ENCODE measurements at places on chromosomes 3 and 15.

DNA sequence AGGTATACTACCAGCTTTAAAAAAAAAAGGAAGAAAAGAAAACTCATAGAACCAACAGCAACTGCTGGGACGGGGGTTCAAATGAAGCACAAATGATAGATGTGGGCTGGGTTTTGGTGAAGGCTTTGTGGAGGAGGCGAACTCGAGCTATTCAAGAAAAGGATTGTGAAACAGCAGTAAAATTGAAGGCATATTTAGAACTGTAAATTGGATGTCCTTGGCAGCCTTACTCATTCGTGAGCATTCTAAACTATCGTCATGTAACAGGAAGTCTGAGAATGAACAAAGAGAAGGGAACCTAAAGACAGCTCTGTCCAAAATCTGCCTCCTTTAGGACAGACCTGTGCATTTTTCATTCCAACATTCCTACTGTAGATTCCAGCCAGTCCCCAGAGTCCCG lies 97.8 kb downstream of the LARS2 start:
- DNase-seq: no peak

- no peak for DNase-seq
Observed at GRCh38 chr3:29590012-29590411, 309.1 kb downstream of the RBMS3 start.

- no peak for DNase-seq
Observed at GRCh38 chr15:69060041-69060481, 45.6 kb downstream of the NOX5 start.

DNA sequence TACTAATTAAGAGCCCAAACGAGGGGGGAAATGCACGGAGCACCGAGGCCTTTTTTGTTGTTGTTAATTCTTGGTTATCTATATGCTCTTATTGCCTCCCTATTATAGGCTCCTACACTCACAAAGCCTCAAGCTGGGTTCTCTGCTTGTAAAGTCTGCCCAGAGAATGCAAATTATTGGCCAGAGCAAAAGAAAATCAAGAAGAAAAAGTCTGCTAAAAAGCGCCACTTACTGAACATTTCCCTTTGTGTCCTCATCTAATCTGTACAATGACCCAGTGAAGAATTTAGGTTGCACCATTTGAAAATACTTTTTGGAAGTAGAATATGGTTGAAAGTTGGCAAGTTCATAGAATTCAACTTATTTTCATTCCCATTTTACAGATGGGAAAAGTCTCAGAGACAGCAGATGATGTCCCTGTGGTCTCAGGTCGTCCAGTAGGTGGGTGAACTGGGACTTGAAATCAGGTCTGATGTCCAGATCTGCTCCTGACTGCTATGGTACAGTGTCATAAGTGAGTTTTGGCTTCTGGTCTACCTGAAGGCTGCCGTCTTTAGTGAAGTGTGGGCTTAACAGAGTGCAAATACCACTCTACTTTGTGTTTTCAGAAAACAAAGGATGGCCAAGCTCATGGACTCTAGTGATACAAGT lies 1.1 kb upstream of the TNFAIP8L3 start:
- DNase-seq: no peak

All from effector CD8-positive, alpha-beta T cell (primary cell).